Right atrium auricular region (tissue), 2 donors: ENCODE measurements at places on chromosomes 3 and 15. TPM values are rescaled to one million over a fixed set of nuclear protein-coding genes. Genes with fewer than 3 reads are reported as not detected.

The AMIGO3 gene
- total RNA-seq: 1.1 TPM

GRCh38 chr3:40321818-40322217 is 12.3 kb downstream of the EIF1B start:
- no peak for DNase-seq

DNA sequence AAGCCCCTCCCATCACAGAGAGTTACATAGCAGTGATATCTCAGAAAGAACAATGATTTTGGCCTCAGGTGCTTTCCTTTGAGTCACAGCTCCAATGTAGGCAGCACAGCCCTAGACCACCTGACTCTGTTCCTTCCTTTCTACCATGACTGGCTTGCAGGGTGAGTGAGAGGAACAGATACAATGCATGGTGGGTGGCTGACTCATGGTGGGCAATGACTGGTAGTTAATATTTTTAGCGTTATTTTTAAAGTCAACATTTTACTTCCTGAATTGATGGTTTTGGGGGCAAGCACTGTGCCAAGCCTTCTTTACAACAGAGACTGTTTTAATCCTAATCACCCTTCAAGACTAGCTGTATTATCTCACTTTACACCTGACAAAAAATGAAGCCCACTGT is 32.8 kb upstream of the ST3GAL6 start:
- DNase-seq: no peak

- DNase-seq: no peak
Observed at GRCh38 chr15:95994418-95994817, 336.1 kb upstream of the NR2F2 start.

The CDC25A gene
- 0.74 TPM for total RNA-seq

- no peak for DNase-seq
Observed at GRCh38 chr15:74613953-74614743, 1.5 kb upstream of the CLK3 start.

The ZDHHC23 gene
- total RNA-seq: 2.0 TPM

GRCh38 chr3:125039131-125040100 is 16.4 kb downstream of the HEG1 start:
- DNase-seq: no peak

The TAGLN3 gene
- not detected for total RNA-seq

GRCh38 chr3:69819282-69819681 is 80.0 kb downstream of the MITF start:
- DNase-seq: no peak

The XYLB gene
- 0.70 TPM for total RNA-seq

DNA sequence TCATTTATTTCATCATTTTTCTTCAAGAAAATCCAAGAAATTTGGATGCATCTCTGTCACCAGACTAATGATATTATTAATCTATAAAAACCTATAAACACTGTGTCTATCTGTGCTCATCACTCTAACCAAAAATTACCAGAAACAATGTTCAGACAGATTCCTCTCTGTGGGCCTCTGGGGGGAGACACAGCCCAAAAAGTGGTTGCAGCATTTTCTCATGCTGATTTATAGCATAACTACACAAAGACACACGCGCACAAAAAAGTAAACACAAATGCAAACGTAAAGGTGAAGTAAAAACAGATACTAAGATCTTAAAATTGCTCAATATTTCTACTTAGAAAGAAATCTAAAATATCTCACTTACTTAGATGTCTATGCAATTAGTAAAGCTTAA is 976.0 kb downstream of the GBE1 start:
- no peak for DNase-seq

- no peak for DNase-seq
Observed at GRCh38 chr15:48632651-48633050, 12.9 kb downstream of the FBN1 start.

The JMJD7 gene
- total RNA-seq: 11.7 TPM

DNA sequence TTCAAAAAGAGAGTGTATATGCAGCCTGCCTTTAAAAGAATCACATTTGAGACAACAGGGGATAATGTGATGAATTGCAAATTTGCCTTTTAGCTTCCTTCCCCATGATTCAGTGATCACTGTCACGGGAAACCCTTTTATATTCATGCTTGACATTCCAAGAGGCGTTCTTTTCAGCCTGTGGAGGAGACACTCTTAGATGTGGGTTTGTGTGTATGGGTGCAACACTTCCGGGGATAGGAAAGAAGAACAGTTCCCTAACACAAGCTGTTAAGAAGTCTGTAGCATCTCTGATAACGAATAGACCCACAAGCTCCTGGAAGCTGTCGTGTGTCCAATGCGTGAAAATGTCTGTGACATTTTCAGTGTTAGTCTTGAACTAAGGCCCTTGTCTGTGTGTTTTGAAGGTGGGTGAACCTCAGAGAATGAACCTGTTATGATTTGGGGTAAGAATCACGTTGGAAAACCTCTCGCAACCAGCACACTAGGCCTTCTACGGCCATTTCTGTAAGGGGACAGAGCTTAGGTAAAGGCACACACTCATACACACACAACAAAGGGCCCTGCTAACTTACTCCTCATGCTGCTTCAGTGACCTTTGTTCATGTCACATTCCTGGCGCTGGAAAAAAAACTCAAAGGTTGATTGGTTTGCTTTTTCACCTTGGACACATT is 229.2 kb upstream of the ST8SIA2 start:
- DNase-seq: no peak

GRCh38 chr15:23762026-23762425 is 74.9 kb upstream of the NDN start:
- no peak for DNase-seq

DNA sequence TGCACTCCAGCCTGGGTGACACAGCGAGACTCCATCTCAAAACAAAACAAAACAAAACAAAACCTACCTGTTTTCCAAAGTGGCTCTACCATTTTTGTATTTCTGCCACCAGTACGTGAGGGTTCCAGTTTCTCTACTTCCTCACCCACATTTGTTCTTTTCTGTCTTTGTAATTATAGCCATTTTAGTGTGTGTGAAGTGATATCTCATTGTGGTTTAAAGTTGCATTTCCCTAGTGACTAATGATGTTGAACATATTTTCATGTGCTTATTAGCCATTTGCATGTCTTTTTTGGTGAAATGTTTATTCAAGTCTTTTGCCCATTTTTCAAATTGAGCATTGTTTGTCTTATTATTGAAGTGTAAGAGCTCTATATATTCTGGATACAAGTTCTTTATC is 50.7 kb downstream of the TRA2B start:
- no peak for DNase-seq

The SCG3 gene
- total RNA-seq: not detected

The SLC7A14 gene
- total RNA-seq: not detected

DNA sequence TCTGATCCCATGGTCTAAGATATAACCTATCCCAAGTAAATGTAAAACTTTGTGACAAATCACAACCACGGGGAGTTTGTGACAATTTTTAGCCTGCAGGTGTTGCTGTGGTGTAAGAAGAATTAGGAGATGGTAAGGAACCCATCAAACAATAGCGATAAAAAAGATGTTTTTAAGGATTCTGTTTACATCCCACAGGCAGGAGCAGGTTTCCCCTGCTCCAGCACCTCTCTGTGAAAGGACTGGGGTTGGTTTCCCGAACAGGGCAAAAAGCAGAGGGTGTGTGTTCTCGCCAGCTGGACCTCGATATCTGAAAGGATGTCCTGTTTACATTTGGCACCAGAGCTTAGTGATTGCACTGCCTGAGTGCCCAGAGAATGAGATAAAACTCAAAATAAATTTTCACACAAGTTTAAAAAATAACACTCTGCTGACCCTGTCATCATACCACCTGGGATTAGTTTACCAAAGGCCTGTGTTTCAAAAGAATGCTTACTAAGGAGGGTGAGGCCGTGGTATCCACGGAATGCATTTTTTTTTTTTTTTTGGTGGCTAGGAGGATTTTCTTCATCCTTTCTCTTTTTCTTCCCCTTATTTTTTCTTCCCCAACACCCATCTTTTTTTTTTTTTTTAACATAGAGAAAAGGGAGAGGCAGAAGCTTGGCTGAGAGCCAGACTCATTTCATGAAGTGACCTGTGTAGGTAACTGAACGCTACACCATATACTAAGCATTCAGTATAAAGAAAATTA is 151.8 kb upstream of the DPH6 start:
- DNase-seq: no peak

DNA sequence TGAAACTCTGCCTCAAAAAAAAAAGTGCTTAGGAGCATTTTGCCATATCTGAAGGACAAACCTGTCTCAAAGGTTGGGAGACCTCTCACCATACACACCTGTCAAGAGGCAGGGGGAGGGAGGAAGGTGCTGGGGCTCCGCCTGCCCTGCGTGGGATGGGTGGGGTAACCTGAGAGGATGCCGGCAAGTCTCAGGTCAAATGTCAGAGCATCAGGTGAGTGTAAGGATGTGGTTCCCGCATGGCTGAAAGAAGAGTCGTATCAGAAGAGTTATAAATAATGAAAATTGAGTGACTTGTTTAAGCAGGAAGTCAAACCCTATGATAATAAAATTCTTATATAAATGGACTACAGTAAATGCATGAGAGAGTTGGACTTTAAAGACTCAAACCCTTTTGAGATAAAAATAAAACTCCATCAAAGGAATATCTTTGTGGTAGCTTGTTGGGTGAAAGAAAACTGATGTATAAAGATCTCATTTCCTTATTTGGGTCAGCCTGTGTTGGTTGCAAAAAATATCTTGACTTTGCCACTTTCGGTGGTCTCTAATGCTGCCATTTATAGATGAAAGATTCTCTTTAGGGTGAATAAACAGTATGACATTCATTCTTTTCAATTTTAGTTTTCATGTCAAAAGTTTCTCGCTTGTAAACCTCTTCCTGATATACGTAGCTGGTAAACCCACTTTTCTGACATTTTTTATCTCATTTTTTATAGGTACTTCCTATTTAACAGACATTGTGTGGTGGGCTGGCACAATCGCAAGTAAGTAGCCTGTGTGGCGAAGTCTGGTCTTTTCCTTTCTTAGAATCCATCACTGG is 23.8 kb downstream of the NIPA1 start:
- DNase-seq: no peak

- DNase-seq: no peak
Observed at GRCh38 chr15:68679161-68679560, 100.4 kb downstream of the CORO2B start.

The SLC28A2 gene
- total RNA-seq: not detected

The ATP1B3 gene
- total RNA-seq: 44.7 TPM

GRCh38 chr3:45100981-45101407 is 45.2 kb downstream of the CDCP1 start:
- DNase-seq: no peak

DNA sequence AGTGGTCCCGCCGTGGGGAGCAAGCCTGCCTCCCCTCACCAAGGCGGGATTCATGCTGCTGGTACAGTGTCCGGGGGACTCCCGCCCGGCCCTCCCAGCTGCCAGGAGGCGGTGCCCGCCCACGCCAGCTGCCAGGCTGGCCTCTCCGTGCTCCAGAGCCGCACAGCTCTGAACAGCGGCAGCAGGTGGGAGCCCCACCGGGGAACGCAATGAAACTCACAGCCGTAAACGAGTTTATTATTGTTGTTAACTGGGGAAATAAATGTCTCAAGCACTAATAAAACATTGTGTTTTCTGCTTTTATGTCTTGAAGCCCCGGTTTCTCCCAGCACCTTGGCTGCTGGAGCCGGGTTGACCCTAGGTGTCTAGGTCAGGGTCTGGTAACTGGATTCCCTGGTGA is 317.7 kb upstream of the TLE3 start:
- no peak for DNase-seq

GRCh38 chr3:189584645-189585044 is 46.5 kb upstream of the TP63 start:
- no peak for DNase-seq

DNA sequence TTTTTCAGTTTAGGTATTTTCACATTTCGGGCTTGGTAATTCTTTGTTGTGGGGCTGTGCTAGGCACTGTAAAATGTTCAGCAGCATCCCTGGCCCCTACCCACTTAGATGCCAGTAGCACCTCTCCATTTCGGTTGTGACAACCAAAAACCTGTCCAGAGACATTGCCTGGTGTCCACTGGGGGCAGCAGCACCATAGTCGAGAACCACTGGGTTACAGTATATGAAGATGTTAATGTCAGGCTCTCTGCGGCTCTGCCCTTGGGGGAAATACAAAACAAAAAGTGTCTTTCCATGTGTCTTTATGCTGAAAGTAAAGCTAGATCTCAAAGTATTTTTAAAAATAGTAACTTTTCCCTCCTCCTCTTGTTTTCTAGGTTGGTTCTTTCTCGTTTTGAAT is 177.2 kb downstream of the ITPR1 start:
- DNase-seq: no peak

The IFT122 gene
- 18.5 TPM for total RNA-seq

GRCh38 chr3:140128631-140129030 is 193.6 kb downstream of the CLSTN2 start:
- DNase-seq: no peak

DNA sequence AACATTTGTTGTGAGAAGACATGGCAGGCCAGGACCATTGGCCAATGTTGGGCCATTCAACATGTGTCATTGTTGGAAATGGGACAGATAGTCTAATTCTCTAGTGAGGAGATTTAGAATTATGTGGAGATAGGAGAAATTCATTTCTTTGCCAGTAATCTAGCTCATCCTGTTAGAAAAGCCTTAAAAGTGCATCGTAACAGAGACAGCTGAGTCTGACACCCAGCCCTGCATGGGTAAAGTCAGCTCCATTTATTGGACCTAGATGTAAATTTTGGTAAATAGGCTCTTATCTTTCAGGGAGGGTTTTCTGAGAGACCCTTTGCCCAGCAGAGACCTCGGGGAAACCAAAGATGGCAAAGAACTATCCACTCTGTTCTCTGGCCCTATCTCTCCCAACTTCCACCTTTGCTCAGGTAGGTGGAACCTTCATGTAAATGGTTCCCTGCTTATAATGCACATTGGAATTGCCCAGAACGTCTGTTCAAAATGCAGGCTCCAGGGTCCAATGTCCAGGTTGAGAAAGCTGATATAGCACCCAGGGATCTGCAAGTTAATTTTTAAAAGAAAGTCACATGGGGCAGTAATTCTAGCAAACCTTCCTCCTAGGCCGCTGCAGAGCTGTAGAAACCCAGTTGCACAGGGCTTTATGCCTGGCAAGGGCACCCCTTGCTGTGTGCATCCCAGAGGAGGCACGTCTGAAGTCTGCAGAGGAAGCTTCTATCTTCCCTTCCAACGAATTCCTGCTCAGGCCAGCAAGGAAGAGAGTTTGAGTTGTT is 365.9 kb upstream of the PROK2 start:
- DNase-seq: no peak

DNA sequence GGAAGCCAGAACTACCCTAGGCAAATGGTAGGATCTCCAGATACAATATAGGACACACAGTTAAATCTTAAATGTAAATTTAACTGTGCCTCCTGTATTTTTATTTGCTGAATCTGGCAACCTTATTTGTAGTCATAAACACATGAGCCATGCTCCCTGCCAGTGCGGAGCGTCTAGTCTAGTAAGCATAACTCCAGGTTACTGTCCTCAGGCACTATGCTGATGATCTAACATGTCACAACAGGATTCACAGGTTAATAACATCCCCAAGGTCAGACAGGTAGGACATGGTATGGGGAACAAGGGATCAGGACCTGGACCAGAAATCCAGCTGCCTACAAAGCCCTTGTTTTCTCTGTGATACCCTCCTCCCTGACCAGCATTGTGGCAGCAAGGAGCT is 305.1 kb downstream of the CACNA2D3 start:
- DNase-seq: no peak

The MORC1 gene
- total RNA-seq: not detected
